ENCODE measurements at places on chromosomes 16 and 17. TPM values are rescaled to one million over a fixed set of nuclear protein-coding genes. Genes with fewer than 3 reads are reported as not detected.

DNA sequence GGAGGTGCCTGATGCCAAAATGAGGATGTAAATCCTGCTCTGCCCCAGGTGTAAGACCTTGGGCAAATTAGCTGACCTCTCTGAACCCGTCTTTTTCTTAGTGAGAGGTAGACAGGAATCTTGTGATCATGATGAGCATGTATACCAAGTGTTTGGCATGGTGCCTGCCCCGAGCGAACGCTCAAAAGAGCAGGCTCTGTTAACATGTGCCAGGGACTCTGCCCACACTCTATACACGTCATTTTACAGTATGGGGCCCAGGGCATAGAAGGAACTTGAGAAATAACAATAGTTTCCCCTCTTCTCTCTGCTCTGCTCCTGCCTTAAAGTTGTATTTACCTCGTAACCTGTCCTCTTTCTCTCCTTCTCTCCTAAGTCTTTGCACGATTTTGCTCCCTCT lies 9.3 kb upstream of the MAF start:
- DNase-seq, result no peak

GRCh38 chr17:43814714-43815113 lies 18.2 kb downstream of the MPP3 start:
- DNase-seq, result no peak

The TMEM204 gene
- 9.4 TPM for total RNA-seq

The NEUROD2 gene
- total RNA-seq, result not detected

GRCh38 chr16:57518520-57518919 lies 17.9 kb downstream of the CCDC102A start:
- DNase-seq, result no peak

Measured in stomach (tissue), 19 donors.